NCI-H1694 treated with DMSO at 0.1 percent for 48 hours (cell line): ENCODE measurements at places on chromosomes 7 and 10.

DNA sequence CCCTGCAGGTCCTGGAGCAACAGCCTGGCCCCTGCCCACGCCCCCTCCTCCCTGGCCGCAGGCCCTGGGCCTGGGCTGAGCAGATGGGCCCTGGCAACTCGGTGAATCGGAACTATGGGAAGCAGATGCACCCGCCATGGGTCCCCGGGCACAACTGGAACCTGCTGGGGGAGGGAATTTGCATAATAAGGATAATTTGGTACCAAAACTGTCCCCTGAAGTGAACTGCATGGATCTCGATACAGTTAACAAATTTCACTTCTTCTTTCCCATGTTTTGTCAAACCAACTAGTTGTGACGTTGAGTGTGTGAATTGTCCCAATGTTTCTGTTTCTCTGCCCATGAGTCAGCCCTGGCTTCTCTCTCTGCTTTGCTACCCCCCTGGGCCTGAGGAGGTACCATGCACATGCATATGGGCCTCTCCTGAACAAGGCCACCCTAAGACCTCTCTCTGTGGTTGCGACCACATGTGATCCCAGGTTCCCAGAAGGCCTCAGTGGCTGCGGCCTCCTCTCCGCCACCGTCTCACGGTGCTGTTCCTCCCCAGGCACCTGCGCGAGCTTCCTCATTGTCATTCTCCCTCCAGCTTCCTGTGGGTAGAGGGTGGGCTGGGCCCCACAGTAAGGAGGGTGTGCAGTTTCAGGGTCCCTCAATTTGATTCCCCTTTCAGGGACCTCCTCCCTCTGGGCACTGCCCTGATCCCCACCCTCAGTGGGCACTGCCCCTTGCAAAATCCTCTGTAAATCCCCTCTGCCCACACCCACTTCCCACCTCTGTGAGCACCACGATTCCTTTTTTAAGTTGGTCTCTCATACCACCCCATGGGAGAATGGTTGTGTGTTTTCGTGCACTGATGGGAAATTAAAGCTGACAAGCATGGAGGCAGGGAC lies 40.0 kb downstream of the FIGNL1 start:
- no peak for DNase-seq

DNA sequence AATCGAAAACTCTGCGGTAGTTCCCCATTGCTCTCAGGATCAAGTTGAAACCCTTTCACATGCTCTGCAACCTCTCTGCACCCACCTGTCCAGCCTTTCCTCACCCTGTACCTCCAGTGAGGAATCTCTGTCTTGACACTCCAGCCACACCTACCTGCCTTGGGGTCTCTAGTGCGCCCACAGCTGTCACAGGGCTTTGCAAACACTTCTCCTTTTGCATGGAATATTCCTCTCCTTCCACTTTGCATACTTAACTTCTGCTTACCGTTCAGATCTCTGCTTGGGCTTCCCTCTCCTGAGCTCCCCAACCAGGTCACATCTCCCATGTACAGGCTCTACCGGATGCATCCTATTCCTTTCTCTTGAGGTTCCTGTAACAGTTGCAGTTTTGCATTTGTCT lies 6.6 kb upstream of the ZYX start:
- no peak for DNase-seq

DNA sequence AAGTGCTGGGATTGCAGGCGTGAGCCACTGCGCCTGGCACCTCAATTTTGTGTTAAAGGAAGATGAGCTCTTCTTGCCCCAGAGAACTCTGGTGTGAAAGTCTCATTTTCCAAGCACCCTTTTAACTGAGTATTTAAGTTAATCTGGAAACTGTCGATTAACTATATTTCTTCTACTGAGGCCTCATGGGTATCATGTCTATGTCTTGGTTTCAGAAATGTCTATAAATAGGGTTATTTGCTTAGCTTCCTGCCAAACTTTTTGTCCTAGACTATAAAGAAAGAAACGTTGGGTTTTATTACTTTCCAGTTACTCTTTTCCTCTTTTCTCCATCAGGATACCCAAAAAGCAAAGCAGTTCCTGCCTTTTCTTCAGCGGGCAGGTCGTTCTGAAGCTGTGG lies 102.4 kb downstream of the LRRC4 start:
- DNase-seq: no peak

DNA sequence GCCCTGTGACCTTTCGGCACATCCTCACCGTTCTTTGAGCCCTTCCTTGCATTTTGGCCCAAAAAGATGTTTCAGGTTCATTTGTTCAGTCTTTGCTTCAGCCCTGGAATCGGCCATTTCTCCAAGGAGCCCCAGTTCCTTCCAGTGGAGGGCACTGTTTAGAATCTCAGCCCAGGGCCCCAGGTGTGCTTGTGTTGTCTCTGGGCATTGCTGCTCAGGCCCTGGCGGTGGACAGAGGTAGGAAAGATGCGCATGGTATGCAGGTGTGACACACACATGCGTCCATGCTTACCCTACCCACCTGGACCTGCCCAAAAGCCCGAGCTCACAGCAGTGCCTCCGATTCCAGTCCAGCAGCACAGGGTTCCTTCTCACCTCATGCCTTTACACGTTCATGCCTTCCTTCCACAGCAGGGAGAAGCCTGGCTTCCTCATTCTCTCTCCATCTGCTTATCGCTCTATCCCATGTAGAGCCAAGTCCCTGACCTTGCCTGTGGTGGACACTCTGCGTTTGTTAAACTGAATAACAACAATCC lies 70.6 kb downstream of the LHPP start:
- DNase-seq: no peak

DNA sequence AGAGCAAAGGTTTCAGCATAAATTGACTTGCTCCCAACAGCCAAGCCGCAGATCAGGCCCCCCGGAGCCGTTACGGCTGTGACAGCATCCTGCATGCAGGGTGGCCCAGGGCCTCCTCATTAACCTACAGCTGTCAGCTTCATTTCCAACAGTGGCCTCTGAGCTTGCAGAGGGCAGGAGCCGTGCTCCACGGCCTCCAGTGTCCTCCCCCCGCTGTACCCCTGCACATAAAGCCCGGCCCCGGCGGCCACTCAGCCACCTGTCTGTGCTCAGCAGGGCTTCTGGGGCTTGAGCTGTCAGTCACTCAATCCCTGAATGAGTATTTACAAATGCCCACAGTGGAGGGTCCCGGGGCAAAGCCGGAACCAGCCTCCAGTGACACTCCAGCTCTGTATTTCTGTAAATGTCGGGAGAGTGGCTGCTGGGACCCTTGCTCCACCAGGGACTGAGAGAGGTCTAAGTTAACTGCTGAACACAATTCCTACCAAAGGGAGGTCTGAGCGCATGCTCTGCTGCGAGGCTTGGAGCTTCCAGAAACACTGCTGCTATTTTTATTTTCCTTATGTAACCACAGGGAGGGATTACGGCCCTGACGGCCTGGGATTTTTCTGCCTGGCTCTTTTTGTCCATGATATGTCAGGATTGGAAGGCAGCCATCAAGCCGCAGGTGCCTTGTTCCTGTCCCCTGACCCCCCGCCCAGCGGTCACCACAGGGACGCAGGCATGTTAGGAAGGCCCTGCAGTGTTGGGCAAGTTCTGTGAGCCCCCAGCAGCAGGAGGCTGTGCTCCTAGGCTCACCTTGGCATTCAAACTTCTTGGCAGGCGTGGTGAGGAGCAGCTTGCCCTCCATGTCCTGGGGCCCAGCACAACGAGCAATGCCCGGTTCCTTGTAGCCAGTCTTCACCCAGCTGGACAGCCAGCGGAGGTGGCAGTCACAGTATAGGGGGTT lies 165.0 kb downstream of the SLIT1 start:
- no peak for DNase-seq

- DNase-seq: no peak
Measured at GRCh38 chr10:114647545-114648138, 10.4 kb downstream of the ABLIM1 start.

DNA sequence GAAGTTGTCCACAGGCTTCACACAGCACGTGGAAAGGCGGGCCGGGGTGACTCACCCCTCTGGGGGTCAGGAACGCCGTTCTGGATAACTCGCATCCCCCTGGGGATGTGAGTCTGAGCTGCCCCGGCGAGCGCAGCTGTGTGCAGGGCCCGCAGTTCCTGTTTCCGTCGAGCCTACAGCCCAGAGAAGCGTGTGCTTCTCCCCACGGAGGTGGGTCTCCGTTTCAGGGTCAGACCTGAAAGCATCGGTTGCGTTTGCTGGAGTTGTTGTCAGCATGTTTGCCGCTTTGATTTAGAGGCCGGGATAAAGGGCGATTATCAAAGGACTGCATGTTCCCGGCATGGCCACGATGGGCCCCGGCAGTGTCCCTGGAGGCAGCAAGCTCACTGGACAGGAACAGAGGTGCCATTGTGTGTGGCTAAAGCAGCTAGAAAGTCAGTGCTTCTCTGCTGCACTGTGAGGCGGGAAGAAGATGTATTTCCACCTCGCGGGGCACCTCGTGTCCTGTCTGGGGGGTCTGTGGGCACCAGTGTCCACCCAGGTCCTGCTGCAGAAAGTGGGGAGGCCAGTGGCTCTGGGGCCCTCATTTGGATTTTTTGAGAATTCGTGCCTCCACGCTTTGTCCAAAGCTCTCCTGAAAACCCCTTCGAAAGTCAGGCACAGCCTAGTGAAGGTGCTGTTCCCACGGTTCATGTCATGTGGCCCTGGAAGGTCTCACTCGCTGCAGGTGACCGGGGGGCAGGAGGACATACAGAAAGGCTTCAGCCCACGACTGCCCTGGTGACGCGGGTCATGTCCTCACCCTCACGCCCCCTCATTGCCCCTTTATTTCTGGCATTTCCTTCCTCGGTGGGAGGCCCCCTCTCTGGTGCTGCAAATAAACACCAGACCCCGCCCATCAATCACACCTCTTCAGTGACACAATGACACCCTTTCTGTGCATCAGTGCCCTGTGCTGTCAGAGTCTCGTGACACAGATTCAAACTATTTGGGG lies 27.4 kb upstream of the GDI2 start:
- no peak for DNase-seq

- no peak for DNase-seq
Measured at GRCh38 chr7:48296966-48297365, 125.7 kb downstream of the ABCA13 start.

DNA sequence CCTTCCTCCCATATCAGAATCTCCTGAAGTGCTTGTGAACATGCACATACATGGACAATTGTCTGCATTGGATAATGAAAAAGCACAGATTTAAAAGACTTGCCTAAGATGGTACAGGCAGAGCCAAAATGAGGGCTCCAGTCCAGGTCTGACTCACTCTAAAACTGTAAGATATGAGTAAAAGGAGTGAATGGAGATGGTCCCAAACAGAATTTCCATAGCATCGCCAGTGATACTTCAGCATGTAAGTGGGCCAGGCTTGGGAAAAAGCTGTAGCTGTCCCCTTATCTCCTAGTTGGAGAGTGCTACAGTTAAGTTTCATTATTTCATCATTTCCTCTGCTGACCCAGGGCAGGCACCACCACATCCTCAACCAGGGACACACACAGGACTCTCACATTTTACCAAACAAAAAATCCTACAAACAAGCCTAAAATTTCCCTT lies 26.4 kb upstream of the IL6 start:
- DNase-seq: no peak

- no peak for DNase-seq
Measured at GRCh38 chr7:75987026-75987804, 7.2 kb downstream of the TMEM120A start.

DNA sequence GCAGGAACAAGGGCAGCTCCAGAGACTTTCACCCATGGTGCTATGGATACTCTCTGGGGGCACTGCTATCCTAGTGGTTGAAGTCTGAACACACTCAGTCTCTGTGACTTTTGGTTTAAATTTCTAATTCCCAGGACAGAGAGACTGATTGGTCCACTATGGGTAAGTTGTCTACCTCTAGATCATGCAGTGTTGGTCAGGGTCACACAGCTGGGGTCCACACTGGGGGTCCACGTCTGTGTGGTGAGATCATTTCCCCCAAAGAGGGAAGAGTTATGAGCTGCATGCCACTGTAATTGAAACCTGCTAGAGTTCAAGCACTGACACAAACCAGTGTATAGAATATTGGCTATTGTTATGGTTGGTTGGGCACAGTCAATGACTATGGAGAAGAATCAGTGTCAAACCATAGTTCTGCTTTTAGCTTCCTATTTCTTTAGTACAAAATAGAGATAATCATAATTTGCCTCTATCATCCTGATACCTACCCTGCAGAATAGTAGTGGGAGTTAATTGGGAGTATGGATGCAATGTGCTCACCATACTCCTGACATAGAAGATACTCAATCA lies 101.6 kb downstream of the PRTFDC1 start:
- no peak for DNase-seq

GRCh38 chr7:131895541-131896164 lies 339.2 kb upstream of the PODXL start:
- DNase-seq: no peak

- DNase-seq: no peak
Measured at GRCh38 chr7:71766016-71766415, 634.1 kb downstream of the GALNT17 start.

GRCh38 chr7:33743594-33743993 lies 161.7 kb upstream of the BMPER start:
- DNase-seq: no peak

- no peak for DNase-seq
Measured at GRCh38 chr7:27140126-27140857, 3.2 kb downstream of the HOXA5 start.

DNA sequence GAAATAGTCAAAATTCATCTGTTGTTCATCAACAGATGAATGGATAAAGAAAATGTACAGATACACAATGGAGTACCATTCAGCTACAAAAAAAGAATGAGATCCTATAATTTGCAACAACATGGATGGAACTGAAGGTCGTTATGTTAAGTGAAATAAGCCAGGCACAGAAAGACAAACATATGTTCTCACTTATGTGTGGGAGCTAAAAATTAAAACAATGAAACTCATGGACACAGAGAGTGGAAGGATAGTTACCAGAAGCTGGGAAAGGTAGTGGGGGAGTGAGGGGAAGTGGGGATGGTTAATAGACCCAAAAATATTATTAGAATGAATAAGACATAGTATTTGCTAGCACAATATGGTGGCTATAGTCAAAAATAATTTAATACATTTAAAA lies 70.0 kb upstream of the KCNMA1 start:
- DNase-seq: no peak

GRCh38 chr10:124975977-124976514 lies 34.1 kb downstream of the ZRANB1 start:
- DNase-seq: no peak

DNA sequence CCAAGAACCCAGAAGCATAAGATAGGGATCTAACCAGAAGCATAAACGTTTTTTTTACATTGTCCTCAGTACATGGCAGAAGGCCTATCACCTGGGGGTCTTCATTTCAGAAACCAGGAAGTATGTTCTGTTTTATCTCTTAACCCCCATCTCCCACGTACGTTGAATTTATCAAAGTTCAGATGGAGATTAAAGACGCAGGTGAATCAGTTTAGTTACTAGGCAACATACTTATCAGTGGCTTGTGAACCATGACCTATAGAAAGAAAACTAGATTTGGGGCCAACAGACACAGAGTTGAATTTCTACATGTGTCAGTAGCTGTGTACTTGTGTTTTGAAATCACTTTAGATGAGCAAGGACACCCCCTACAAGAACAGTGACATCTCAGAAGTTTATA lies 122.7 kb downstream of the GPR158 start:
- DNase-seq: no peak
